M059J (cell line): ENCODE measurements at places on chromosomes 1 and 21. TPM values are rescaled to one million over a fixed set of nuclear protein-coding genes. Genes with fewer than 3 reads are reported as not detected.

CSMD2 gene
- 11.8 and 23.0 TPM in 2 replicates for total RNA-seq

PGLYRP3 gene
- not detected in 2 replicates for total RNA-seq

ATAD3C gene
- total RNA-seq, result not detected in 2 replicates

CCDC24 gene
- total RNA-seq, result 10.6 and 11.1 TPM in 2 replicates

UBXN10 gene
- not detected in 2 replicates for total RNA-seq

UBIAD1 gene
- total RNA-seq, result 9.5 and 11.0 TPM in 2 replicates

KPRP gene
- not detected in 2 replicates for total RNA-seq

OR2T33 gene
- total RNA-seq, result not detected in 2 replicates

RAP1A gene
- 40.5 and 68.7 TPM in 2 replicates for total RNA-seq

LRIG2 gene
- 4.4 and 13.9 TPM in 2 replicates for total RNA-seq

FAM89A gene
- total RNA-seq, result 7.3 and 9.4 TPM in 2 replicates

KRTAP13-1 gene
- not detected in 2 replicates for total RNA-seq

FAM229A gene
- 0.42 and 1.2 TPM in 2 replicates for total RNA-seq

AGMAT gene
- total RNA-seq, result 1.3 and 2.6 TPM in 2 replicates

RXRG gene
- not detected in 2 replicates for total RNA-seq

GJA9 gene
- total RNA-seq, result not detected in 2 replicates

DMBX1 gene
- total RNA-seq, result not detected in 2 replicates

CYP2J2 gene
- total RNA-seq, result 1.7 and 3.2 TPM in 2 replicates
